ENCODE measurements at places on chromosomes 7 and 10.

- no peak for DNase-seq
These were observed 25.5 kb downstream of the RAMP3 start for GRCh38 chr7:45182856-45183710.

DNA sequence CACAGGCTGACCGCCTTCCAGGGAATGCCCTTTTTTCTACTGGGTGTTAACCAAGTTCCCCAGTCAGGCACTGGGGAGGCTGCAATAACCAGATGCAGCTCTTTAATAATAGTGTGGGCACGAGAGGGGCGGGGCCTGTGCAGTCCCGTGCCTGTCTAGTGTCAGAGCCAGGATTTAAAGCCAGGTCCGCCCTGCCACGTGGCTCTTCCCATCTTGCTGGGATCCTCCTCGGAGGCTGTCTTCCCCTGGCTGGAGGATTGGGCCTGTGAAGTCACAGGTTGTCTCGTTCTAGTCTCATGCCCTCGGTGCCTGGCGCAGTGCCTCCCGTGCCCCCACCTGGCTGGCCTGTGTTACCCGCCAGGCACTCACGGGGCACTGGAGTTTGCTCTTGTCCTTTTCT lies 25.2 kb downstream of the TMEM120A start:
- DNase-seq: no peak

- DNase-seq: no peak
These were observed 8.2 kb downstream of the CNNM1 start for GRCh38 chr10:99337311-99337811.

DNA sequence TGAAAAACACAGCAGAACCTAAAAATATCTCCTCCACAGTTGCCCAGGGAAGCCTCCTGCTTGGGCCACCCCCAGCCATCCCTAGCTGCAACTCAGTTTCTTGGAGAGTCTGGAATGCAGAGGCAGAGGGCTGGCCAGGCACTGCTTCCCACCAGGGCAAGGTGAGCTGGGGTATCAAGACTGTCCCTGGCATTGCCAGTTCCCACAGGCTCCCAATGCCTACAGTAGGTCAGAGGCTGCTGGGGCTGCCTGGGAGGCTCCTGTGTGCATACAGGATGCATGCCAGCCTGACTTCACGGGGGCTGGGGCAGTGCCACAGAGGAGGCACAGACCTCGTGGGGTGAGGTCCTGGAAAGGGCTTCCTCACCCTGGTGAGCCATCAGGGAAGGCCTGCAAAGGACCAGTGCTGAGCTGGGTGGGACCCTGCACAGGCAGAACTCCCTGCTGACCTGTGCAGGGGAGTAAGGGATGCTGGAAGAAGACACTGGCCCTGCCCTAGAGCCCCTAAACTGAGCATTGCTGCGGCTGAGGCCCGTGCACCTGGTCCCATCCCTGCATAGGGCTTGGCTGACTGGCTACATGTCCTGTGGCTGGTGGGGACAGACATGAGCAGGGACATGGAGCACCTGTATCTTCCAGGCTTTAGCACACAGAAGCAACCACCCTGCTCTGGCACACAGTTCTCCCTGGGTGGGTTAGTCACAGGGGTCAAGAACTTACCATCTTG lies 121.9 kb upstream of the RET start:
- DNase-seq: no peak

- DNase-seq: no peak
These were observed 13.1 kb downstream of the ADGRA1 start for GRCh38 chr10:133100706-133101415.

DNA sequence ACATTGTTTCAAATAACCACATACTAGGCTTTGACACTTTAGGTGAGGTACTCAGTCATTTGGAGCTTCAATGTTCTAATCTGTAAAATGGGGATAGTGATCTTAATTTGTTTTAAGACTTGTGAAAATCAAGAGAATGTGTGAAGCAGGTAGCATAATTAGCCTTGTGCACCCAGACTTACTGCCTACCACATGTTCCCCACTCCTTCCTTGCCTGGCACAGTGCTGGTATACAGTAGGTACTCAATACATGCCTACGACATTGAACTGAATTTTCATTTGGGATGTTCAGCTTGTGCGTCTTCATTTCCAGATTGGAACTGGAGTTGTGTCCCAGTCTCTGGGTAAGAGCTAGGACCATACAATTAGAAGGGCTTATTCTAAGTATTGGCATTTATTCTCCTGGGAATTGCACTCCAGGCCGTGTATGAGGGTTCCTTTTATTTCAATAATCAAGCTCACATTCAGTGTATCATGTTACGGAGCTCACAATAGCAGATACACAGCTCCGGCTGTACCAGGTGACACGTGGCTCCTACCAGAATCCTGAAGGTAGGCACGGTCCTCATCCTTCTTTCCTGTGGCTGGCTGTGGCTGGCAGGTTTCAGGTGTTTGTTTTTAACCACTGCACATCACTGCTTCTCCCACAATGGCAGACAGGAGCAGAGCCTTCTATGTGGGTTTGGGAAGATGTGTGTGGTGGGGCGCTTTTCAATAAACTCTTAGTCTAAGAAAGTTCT lies 109.4 kb upstream of the PDCD4 start:
- DNase-seq: no peak

DNA sequence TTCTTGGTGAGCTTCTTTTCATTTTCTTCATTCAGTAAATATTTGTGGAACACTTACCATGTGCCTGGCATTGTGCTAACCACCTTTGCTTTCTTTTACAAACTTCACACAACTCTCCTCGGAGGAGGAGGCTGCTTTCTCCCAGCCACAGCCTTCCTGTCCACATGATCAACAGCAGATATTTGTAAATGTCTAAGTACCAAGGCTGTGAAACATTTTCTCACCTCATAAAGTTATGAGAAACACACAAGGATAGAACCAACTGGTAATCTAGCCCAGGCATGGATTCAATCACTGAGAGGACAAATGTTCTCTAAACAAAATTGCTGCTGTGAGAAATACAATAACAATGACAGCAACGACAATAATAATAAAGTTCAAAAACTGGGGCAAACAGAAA lies 3.9 kb downstream of the CTTNBP2 start:
- DNase-seq: no peak

DNA sequence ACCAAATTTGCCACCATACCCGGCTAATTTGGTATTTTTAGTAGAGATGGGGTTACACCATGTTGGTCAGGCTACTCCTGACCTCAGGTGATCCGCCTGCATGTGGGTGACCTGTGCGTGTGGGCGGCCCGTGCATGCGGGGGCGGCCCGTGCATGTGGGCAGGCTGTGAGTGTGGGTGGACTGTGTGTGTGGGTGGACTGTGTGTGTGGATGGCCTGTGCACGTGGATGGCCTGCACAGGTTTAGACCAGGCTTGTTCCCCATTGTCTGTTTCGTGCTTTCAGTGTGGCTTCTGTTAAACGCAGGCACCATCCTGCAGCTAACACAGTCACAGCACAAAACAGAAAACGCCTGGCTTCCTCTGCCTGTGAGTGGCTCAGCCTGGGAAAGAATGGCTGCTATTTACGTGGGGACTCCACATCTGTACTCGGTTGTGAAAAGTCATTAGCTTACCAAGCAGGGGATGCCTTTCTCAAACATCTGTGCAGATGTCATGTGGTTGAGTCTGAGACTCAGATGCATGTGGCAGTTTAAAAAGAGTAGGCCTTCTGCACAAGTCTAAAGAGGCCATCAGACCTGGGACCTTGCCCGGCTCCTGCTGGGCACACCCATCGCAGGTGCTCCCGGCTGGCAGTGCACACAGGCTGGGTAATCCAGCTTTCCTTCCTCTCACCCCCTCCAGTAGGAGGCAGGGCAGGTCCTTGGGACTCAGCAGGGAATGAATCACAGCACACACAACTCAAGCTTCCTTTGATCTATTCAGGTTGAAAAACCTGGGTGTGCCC lies 91.6 kb downstream of the COBL start:
- no peak for DNase-seq

GRCh38 chr10:51083356-51083853 lies 9.1 kb downstream of the PRKG1 start:
- no peak for DNase-seq

GRCh38 chr10:44380829-44381600 lies 3.9 kb downstream of the CXCL12 start:
- DNase-seq: no peak

- no peak for DNase-seq
These were observed 300.9 kb downstream of the NEBL start for GRCh38 chr10:20596065-20596755.

DNA sequence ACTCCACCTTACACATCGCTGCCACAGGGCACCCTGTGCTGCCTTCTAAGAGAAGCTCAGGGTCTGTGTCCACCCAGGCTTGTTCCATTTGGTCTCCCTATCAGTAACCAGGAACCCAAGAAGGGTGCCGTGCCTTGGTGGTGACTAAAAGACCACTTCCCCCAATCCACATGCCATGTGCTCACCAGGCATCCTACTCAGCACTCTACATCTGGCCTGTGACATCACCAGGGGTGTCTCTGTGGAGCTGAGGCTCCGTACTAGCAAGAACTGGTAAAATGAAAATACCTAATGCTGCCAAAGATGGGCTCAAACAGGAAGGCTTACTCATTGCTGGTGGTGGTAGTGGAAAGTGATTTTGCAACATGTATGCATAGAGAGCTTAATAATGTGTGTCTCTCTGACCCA lies 19.0 kb upstream of the C10orf71 start:
- no peak for DNase-seq

GRCh38 chr7:91752102-91752501 lies 128.4 kb downstream of the MTERF1 start:
- no peak for DNase-seq

GRCh38 chr7:21412957-21413356 lies 14.9 kb upstream of the SP4 start:
- no peak for DNase-seq
